CD4-positive, alpha-beta memory T cell (primary cell): ENCODE measurements at places on chromosomes 3 and 15. TPM values are rescaled to one million over a fixed set of nuclear protein-coding genes. Genes with fewer than 3 reads are reported as not detected.

GRCh38 chr3:32630266-32630665 lies 54.7 kb upstream of the CNOT10 start:
- no peaks in the 10 kb centered on the region for H3K36me3 ChIP-seq
- no peak for DNase-seq
- no peak overlapping the region for H3K4me3 ChIP-seq
- no peaks in the 10 kb centered on the region for H3K27me3 ChIP-seq

- H3K27me3 ChIP-seq = no peaks in the 10 kb centered on the region
- no peak overlapping the region for H3K4me3 ChIP-seq
- no peak for DNase-seq
- no peak overlapping the region for H3K27ac ChIP-seq
Measured at GRCh38 chr3:32842531-32842931, 24.7 kb downstream of the TRIM71 start.

ZIC4 gene
- not detected for total RNA-seq

DNA sequence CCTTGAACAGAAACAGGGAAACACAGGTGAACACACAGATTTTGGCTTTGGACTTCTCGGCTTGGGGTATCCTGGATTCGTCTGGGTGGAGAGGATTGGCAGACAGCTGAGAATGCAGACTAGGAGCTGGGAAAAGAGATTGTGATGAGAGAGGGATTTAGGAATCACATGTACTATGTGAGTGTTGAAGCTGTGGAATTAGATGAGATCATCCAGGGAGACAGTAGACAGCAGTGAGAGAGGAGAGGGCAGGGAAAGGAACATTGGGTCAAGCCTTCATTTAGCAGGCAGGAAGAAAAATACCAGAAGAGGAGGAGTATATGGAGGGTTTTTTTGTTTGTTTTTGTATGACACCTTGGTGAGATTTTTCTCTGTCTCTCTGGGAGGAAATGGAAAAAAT lies 262.1 kb upstream of the TBL1XR1 start:
- H3K4me1 ChIP-seq = peaks cover 3% of the 10 kb centered on the region
- no peak for DNase-seq
- H3K27ac ChIP-seq = no peak overlapping the region
- no peaks in the 10 kb centered on the region for H3K27me3 ChIP-seq
- no peak overlapping the region for H3K4me3 ChIP-seq

GRCh38 chr3:136209921-136210320 lies 13.8 kb upstream of the MSL2 start:
- no peak for DNase-seq
- H3K27me3 ChIP-seq = no peaks in the 10 kb centered on the region
- H3K4me1 ChIP-seq = no peaks in the 10 kb centered on the region
- H3K4me3 ChIP-seq = no peak overlapping the region
- H3K36me3 ChIP-seq = no peaks in the 10 kb centered on the region
- H3K27ac ChIP-seq = no peak overlapping the region

- no peaks in the 10 kb centered on the region for H3K27me3 ChIP-seq
- peaks cover 66% of the 10 kb centered on the region for H3K4me1 ChIP-seq
- no peak for DNase-seq
- no peak overlapping the region for H3K4me3 ChIP-seq
- no peaks in the 10 kb centered on the region for H3K36me3 ChIP-seq
Measured at GRCh38 chr15:73922186-73923151, 3.8 kb upstream of the LOXL1 start.

DNA sequence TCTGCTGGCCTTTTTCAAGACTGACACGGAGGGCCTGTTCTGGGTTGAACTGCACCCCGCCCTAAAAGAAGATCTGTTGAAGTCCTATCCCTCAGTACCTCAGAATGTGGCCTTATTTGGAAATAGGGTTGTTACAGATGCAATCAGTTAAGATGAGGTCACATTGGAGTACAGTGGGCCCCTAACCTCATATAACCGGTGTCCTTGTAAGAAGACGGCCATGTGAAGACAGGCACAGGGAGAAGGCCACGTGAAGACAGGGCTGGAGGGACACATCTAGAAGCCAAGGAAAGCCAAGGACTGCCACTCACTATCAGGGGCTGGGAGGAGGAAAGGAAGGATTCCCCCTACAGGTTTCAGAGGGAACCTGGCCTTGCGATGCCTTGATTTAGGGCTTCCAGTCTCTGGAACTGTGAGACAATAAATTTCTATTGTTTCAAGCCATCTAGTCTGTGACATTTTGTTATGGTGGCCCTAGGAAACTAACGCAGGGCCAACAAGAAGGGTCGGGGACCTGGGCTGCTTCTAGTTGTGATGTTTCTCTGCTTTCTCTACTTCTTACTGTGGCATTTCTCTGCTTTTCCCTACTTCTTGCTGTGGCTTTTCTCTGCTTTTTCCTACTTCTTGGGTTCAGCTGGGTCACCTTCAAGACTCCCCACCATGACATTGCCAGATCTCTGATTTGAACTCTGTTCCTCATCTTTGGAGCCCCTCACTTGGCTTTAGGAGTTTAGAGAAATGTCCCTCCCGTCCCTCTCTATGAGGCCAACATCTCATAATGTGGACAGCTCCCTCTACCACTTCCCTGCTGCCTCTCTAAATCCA lies 4.8 kb upstream of the CCDC174 start:
- H3K4me3 ChIP-seq = no peak overlapping the region
- DNase-seq = no peak
- no peaks in the 10 kb centered on the region for H3K36me3 ChIP-seq

P3H2 gene
- total RNA-seq = not detected

GRCh38 chr3:2772803-2773202 lies 337.4 kb downstream of the IL5RA start:
- no peak overlapping the region for H3K27ac ChIP-seq
- no peaks in the 10 kb centered on the region for H3K4me1 ChIP-seq
- no peak for DNase-seq
- no peaks in the 10 kb centered on the region for H3K36me3 ChIP-seq

DNA sequence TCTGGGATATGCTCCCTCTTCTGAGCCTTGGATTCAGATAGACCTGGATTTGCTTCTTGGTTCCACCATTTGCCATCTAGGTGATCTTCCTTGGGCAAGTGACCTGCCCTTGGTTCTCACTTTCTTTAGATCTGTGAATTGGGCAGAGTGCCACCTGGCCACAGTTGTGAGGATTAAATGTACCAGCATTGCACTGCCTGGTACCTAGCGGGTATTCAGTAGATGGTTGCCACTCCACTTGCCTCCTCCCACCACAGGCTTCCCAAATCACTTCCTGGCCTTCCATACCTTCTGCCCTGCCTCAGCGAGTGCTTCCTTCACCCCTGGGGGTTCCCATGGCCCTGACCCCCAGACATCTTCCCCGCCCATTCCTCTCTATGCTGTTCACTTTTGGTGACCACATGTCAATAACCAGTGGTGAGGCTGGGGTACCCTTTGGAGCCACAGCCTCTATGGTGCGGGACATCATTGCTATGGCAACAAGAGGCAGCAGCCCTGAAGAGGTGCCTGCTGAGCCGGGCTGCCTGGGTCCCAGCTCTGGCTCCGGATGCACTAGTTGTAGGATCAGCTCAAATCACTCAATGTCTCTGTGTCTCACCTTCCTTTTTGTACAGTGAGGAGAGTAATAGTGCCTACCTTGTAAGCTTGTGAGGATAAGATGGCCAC lies 40.5 kb downstream of the CMTM7 start:
- no peaks in the 10 kb centered on the region for H3K27me3 ChIP-seq
- H3K4me3 ChIP-seq = no peak overlapping the region
- peaks cover 95% of the 10 kb centered on the region for H3K4me1 ChIP-seq
- DNase-seq = no peak
- peak overlapping the region; percentile 74 for H3K27ac ChIP-seq

DNA sequence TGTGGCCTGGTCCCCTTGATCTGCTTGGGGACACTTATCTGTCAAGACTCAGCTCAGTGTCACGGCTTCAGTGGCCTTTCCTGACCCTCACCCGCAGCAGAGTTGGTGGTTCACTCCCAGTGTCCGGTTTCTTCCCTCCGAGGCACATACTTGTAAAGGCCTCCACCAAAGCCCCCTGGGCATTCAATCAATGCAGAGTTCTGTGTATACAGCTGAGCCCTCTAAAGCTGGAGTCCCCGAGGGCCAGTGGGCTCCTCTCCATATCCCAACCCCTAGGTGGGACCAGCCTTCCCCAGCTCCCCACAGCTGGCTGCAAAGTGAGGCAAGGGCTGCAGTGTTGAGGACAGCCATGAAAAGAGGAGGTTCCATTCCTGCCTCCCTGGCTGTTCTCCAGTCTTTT lies 70.9 kb upstream of the RGMA start:
- H3K4me1 ChIP-seq = no peaks in the 10 kb centered on the region
- H3K27me3 ChIP-seq = no peaks in the 10 kb centered on the region
- no peak overlapping the region for H3K27ac ChIP-seq
- DNase-seq = no peak

IQCH gene
- total RNA-seq = 2.1 TPM

DNA sequence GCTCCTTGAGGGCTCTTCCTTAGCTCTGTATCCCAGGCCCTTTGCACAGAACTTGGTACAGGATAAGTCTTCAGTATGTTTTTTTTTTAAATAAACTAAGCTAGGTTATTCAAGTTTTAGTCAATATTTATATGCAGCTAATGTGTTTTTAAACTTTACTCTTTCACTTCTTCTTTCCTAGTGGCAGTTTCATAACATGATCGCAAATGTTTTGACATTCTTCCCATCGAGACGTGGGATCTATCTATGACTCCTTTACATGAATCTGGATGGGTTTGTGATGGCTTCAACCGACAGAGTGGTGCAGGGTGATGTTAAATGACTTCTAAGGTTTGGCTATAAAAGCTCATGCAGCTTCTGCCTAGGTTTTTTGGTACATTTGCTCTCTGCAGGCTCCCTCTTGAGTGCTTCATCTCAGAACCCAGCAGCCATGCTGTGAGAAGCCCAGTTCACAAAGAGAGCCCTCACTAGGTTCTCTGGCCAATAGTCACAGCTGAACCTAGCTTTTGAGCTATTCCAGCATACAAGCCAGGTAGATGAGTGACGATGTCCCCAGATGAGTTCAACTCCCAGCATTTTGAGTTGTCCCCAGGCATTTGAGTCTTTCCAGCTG lies 13.5 kb upstream of the MECOM start:
- no peak overlapping the region for H3K4me3 ChIP-seq
- no peak overlapping the region for H3K27ac ChIP-seq
- H3K27me3 ChIP-seq = no peaks in the 10 kb centered on the region
- no peaks in the 10 kb centered on the region for H3K4me1 ChIP-seq

- peaks cover 17% of the 10 kb centered on the region for H3K4me1 ChIP-seq
- H3K27ac ChIP-seq = no peak overlapping the region
- peak overlapping the region; percentile 57 for H3K4me3 ChIP-seq
- DNase-seq = no peak
Measured at GRCh38 chr3:38345879-38346586, 552 bp upstream of the XYLB start.

- no peaks in the 10 kb centered on the region for H3K27me3 ChIP-seq
- peaks cover 76% of the 10 kb centered on the region for H3K4me1 ChIP-seq
- H3K4me3 ChIP-seq = no peak overlapping the region
- DNase-seq = no peak
Measured at GRCh38 chr3:114314282-114314681, 20.5 kb downstream of the TIGIT start.

- peaks cover 57% of the 10 kb centered on the region for H3K4me1 ChIP-seq
- DNase-seq = peak; percentile 67
Measured at GRCh38 chr3:32391643-32392535, at the start of gene CMTM7. Gene CMTM7 (plus strand): TSS chr3:32391853. CDS start chr3:32391907, 54 bp downstream.

EPB42 gene
- not detected for total RNA-seq

CCDC33 gene
- total RNA-seq = not detected

- H3K27ac ChIP-seq = no peak overlapping the region
- no peak overlapping the region for H3K4me3 ChIP-seq
- no peaks in the 10 kb centered on the region for H3K27me3 ChIP-seq
- H3K4me1 ChIP-seq = peaks cover 21% of the 10 kb centered on the region
Measured at GRCh38 chr15:40892447-40893012, 1.7 kb upstream of the VPS18 start.

DNA sequence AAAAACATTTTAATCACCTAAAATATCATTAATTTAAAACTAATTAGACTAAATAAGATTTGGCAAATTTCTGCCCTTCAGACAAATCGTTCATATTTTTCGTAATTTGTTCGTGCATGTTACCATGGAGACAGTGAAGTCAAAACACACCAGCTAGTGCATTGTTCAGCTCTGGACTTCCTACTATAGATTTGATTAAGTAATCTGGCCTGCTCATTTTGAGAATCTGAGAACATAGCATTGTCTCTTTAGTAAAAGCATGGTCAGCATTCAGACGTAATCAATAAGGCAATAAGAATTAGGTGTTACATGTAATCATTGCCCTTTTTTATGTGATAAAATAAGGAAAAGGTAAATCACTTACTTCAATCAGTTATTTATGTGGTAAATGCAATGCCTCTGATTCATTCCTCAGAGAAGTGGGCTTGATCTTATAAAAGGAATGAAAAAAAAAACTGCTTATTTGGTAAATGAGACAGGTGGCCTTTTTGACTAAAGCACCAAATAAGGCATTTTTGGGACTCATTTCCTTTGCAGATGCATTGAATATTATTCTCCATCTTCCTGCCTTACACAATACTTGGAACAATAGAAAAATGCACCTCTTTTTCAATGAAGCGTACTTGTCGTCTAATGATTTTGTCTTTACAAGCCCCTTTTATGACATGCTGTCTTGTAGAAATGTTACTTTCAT lies 84.5 kb upstream of the FNDC3B start:
- no peak for DNase-seq
- H3K27ac ChIP-seq = no peak overlapping the region
- H3K4me3 ChIP-seq = no peak overlapping the region
- no peaks in the 10 kb centered on the region for H3K27me3 ChIP-seq

ITPKA gene
- total RNA-seq = 0.36 TPM

WDR72 gene
- not detected for total RNA-seq

GRCh38 chr3:187041362-187042307 lies 97.7 kb downstream of the RPL39L start:
- H3K27ac ChIP-seq = peak overlapping the region; percentile 59
- peaks cover 87% of the 10 kb centered on the region for H3K4me1 ChIP-seq
- H3K4me3 ChIP-seq = peak overlapping the region; percentile 17
- H3K36me3 ChIP-seq = peaks cover 39% of the 10 kb centered on the region

CCR2 gene
- total RNA-seq = 16.3 TPM

DNA sequence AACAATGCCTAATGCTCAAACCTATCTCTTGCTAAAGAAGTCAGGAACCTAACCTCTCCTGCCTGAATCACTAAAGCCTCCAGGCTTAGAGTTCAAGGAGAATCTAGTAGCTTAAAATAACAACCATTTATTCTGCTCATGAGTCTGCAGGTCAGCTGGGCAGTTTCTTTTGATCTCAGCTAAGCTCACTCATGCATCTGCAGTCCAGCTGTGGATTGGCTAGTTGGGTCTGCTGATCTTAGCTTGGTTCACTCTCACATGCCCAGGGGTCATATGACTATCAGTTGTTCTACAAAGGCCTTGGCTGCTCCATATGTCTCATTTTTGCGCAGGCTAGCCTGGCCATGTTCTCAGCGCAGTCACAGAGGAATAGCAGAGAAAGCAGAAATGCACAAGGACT lies 109.2 kb upstream of the STT3B start:
- H3K27ac ChIP-seq = no peak overlapping the region
- H3K4me3 ChIP-seq = no peak overlapping the region
- no peaks in the 10 kb centered on the region for H3K27me3 ChIP-seq

DNA sequence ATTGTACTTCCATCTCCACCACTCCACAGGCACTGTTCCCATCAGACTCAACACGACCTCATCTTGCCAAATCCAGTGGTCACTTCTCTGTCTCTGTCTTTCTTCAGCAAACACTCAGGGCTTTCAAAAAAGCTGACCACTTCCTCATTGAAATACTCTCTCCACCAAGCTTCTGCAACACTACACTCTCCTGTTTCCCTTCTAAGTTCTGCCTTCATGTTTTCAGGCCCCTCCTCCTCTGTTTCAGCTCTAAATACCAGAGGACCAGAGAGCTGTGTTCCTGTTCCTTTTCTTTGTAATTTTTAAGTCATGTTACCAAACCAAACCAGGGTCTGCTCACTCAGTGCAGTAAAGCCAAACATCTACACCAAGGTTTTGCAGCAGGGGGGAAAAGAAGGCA lies 33.8 kb upstream of the ACP3 start:
- H3K36me3 ChIP-seq = no peaks in the 10 kb centered on the region
- no peaks in the 10 kb centered on the region for H3K4me1 ChIP-seq
- H3K27me3 ChIP-seq = no peaks in the 10 kb centered on the region
- no peak for DNase-seq
- no peak overlapping the region for H3K27ac ChIP-seq
- no peak overlapping the region for H3K4me3 ChIP-seq
